Activated naive CD4-positive, alpha-beta T cell treated with Interleukin-2 at 50 U/mL for 16 hours (primary cell): ENCODE measurements at places on chromosomes 5 and 9.

- no peak for DNase-seq
Observed at GRCh38 chr9:91736898-91737601, 213.0 kb downstream of the ROR2 start.

DNA sequence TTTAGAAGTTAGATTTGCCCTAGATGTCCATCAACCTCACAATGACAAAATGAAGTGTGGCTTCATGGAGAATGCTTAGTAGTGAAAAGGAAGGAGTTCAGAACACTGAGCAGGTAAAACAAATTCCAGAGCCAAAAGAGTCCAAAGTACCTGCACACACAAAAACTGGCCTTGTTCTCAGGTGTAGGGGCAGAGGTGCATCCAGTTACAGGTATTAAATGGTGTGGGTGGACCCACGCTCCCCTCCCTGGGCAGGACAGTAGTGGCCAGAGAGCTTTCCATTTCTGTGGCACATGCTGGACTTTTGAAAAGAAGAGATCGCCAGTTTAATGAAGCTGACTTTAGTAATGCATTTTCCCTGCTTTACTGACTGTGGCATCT lies 47.2 kb downstream of the SECISBP2 start:
- no peak for DNase-seq

DNA sequence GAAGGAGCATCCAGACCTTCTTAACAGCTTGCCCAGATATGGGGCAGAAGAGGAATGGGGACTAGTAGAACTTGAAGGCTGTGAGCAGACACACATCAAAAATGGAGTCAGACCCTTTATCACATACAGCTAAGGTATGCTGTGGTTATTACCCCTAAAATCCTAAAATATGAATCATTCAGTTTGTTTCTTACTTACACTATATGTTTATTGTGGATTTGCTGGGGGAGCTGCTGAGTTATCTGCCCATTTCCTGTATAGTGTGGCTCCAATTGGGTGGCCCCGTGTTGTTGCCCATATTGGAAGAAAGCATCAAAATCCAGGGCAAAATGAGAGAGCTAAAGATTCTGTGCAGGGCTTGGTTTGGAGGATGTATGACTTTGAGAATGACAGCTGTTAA lies 56.9 kb downstream of the AP3S1 start:
- no peak for DNase-seq

- DNase-seq, result no peak
Observed at GRCh38 chr9:109229682-109230081, 62.6 kb upstream of the FRRS1L start.

DNA sequence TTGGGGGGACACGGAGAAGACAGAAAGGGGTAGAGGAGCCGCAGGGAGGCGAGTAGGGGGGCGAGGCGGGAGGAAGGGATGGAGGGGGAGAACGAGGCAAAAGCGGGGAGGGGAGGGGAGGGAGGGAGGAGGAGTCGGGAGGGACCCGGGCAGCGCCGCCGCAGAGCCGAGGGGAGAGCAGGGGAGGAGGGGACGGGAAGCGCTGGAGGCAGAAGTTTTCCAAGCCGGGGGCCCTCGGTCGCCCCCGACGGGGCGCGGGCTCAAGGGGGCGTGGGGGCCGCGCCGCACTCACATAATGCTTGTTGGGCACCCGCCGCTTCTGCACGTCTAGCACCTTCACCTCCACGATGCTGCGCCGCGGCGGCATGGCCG lies 353 bp downstream of the SH3PXD2B start:
- no peak for DNase-seq

DNA sequence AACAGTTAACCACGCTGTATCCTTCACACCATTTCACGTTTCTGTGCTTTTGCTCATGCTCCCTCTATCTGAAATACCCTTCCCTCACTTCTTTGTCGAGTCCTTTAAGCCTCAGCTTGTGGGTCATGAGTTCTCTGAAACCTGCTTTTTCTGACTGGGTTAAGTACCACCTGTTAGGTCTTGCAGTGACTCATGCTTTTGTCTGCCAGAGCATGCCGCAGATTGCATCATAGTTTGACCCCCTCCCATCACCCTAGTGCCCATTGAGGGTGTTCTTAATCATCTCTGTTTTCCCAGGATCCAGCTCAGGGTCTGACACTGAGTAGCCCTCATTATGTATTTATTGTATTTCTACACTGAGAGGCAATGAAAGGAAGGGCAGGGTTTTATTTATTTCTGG lies 190.2 kb downstream of the ASTN2 start:
- DNase-seq, result no peak

DNA sequence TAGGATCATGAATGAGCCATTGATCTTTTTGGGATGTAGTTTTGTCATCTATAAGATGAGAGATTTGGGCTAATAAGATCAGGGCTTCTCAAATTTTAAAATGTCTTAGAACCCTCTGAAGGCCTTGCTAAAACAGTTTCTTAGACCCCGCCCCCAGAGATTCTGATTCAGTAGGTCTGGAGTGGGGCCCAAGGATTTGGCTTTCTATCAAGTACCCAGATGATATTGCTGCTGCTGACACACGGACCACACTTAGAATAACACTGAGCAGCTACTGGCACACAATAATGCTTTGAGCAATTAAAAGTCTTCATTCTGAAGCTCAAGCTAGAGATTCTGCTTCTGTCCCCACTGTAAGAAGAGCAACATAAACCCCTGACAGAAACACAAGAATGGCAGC lies 216.7 kb downstream of the SMARCA2 start:
- DNase-seq, result no peak

- DNase-seq, result no peak
Observed at GRCh38 chr5:140207250-140207964, 32.4 kb downstream of the CYSTM1 start.

DNA sequence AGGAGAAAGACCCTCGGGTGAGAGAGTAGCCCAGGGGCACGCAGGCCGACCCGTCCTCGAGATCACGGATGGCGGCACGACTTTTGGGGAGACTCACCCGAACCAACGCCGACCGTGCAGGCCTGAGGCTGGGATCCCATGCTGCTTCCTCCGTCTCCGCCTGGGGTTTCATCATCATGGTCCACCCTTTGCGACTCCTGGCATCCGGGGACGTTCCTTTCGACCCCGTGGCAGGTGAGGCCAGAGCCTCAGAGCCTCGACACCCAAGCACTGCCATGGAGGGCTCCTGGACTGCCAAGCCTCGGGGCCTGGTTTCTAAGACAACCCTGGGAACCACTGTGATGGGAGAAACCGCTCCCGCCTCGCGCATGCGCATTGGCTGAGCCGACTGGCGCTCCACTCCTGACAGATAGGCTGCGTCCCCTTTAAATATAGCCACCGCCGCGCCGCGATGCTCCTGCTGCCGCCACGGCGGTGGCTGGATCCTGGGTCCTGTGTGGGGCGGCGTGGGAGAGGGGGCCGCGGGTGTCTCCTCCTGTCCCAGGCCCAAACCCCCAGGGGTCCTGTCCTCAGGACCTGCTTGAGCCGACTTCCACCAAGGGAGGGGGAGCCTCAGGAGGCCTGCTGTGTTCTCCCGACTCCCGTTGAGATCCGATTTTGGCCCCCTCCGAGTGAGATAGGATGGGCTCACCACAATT lies 481.6 kb downstream of the SPATA31A7 start:
- no peak for DNase-seq

DNA sequence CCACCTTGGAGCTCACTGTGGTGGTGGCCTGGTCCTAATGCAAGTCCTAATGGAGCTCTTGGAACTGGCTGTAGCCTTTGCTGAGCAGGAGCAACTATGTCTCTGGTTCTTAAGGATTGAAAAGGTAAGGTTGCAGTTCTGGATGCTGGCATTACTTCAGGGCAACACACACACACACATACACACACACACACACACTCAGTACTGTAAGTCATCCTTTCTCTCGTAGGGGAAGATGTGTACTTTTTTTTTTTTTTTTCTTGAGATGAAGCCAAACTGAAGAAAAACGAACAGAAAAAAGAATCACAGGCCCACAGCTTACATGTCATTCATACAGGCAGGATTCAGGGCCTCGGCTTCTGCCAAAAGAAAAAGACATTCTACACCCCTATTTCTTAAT lies 81.1 kb upstream of the RPS23 start:
- no peak for DNase-seq

- no peak for DNase-seq
Observed at GRCh38 chr5:113202746-113203716, 226.4 kb downstream of the DCP2 start.

DNA sequence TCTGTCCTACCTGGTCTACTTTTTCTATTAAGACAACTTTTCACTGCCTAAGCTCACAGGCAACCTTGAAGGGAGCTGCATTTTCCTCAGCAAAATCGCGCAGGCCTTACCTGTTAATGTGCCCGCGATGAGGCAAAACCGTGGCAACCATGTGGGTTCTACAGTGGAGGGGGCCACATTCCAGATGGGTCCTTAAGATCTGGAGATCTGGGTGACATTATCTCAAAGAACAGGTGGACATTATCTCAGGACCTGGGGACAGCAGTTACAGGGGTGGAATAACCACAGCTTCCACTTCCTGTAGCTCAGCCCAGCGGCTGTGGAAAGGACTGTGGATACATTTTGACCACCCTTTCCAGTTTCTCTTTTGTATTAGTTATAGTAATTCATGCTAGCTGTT lies 112.8 kb upstream of the PTCH1 start:
- no peak for DNase-seq

DNA sequence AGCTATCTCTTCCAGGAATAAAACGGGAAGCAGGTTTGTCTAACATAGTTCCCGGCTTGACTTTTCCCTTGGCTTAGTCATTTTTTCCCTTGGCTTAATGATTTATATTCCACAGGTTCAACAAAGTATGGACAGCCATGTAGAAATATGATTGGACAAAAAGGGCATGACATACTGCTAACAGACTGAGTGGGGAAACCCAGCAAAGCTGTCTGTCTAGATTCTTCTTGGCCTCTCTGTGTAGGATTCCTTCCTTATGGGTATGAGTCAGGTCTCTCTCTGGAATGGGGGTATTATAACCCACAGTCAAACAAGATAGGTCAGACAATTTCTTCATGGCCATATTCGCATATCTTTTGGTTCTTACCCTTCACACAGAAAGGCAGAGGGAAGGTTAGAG lies 5.7 kb upstream of the MTAP start:
- DNase-seq, result no peak

GRCh38 chr9:134823623-134824022 lies 57.0 kb upstream of the FCN2 start:
- no peak for DNase-seq

DNA sequence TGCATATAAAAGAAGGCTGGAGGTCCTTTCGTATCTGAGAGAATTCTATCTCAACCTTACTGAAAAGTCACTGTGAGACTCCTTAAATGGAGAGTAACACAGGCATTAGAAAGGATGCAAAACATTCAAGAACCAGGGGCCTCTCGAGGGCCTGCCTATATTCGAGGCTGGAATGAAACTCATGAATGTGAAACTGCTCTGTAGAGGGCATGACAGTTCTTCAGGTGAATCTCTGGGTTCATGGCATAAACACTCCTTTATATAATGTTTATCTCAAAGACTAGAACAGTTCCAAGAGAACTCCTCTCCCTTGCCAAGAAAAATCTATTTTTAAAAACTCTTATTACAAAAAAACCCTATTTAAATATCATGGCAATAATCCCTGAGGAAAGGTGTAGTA lies 113.9 kb downstream of the SEC61B start:
- no peak for DNase-seq

GRCh38 chr9:22169727-22170503 lies 160.8 kb upstream of the CDKN2B start:
- DNase-seq, result no peak

DNA sequence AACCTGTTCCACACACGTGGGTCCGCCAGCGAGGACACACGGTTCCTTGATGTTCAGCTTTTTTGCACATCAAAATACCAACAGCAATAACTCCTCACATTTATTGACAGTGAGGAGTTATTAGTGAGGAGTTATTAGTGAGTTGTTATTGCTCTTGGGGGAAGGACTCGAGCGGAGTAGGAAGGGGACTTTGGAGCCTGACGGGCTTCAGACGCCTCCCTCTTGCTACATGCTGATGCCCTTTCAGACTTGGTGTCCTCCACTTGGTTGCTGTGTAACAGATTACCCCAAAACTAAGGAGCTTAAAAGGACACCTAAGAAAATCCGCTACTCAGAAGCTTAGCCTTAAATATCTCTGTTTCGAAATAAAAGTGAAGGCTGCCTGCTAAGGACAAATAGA lies 181.9 kb upstream of the MSX2 start:
- no peak for DNase-seq

DNA sequence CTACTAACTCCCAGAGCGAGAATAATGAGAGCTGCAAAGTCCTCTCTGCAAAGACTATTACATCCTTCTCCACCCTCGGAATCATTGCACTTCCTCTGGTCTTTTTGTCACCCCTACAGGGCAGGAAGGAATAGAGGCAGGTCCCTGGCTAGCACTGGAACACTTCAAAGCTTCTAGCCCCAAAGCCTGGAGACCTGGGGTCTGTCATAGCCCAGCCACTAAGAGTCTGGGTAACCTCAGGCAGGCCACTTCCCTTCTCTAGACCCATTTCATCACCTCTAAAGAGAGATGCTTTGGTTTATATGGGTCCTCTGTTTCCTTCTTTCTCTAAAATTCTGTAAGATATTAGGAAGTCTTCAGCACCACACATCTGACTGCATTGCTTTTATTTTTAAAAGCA lies 6.7 kb downstream of the ADRB2 start:
- DNase-seq, result no peak

DNA sequence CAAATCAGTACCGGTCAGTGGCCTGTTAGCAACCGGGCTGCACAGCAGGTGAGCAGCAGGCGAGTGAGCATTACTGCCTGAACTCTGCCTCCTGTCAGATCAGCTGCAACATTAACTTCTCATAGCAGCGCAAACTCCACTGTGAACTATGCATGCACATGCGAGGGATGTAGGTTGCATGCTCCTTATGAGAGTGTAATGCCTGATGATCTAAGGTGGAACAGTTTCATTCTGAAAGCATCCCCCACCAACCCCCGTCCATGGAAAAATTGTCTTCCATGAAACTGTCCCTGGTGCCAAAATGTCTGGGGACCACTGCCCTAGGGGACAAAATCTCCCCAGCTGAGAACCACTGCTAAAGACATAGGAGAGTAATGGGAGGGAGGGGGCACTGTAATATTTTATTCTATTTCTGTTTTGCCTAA lies 51.1 kb downstream of the P4HA2 start:
- DNase-seq, result no peak

DNA sequence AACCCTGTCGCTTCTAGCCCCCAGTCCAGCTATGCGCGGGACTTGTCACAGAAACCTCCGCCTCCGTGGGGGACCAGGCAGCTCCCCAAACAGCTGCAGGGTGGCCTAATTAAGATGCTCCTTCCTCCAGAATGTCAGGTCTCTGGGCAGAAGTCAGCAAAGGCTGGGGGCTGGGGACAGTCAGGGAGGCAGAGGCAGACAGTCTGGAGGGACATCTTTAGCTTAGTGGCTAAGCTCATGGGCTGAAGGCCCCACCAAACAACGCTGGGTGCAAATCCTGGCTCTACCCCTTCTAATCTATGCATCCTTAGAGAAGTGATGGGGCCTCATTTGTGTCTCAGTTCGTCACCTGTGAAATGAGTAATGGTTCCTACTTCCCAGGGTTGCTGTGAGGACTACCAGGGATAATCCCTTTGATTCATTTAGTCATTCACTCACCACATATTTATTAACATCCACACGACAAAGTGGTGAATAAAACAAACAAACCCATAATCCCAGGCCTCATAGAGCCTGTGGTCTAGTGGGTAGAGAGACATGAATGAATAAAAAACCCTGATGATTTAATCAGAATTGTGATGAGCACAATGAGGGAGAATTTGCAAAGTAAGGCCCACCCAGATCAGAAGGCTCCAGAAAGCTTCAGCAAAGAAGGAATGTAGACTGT lies 20.2 kb upstream of the MED27 start:
- DNase-seq, result no peak
